ENCODE measurements at places on chromosomes 11 and 22.

GRCh38 chr11:2261436-2262230 is 8.8 kb downstream of the ASCL2 start:
- no peak for DNase-seq

DNA sequence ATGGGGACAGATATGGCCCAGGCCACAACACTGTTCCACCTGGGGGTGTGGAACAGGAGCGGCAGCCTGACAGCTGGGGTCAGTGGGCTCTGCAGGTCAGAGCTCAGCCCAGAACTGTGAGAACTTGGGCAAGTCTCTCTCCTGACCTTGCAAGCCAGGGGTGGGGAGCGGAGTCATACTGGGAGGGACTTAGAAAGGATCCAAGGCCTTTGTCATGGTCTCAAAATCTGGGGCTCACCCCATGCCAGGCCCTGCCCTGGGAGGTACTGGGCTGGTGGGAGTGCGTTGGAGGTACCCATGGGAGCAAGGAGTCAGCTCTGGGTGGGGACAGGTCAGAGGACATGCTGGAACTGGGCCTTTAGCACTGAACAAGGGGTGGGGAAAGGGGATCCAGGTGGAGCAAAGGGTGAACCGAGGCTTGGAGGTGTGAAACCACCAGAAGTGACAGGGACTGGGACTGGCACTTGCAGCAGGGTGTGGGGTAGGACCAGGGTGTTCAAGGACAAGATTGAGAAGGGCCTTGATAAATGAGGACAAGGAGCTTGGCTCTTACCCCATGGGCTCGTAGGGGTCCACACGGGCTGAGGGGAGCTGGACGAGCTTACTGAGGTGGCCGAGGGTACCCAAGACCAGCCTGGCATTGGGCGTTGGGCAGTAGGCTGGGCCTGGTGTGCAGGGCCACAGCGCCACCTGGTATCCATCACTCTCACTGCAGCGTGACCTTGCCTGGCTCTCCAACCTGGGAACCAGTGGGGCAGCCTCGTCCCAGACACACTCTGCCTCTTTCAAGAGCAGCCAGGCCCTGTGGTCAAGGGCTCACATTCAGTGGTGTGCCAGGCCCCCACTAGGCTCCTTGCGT is 7.4 kb upstream of the PMM1 start:
- peak; percentile 76 for DNase-seq

DNA sequence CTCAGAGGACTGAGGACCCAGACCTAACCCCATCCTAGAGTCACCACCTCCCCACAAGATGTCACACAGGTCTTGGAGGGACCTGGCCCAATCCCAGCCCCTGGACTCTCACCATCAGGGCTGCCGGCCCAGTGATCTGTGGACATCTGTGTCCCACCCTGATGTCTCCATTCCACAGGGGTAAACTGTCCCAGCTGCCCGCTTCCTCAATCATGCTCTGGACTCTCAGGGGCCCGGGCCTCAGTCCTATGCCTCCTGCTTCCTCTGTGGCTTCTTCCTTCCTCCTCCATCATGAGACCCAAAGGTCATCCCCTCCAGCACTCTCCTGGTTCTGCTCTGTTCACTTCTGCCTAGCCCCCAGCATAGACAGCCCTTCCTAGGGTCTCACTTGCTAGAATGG is 32.2 kb downstream of the ARAP1 start:
- no peak for DNase-seq

GRCh38 chr11:117145393-117145761 is 1.3 kb downstream of the PAFAH1B2 start:
- DNase-seq: peak; percentile 54
